Progenitor cell of endocrine pancreas (in vitro differentiated cells): ENCODE measurements at places on chromosomes 3 and 15.

- DNase-seq, result no peak
Measured at GRCh38 chr3:29731050-29731449, 450.2 kb downstream of the RBMS3 start.

GRCh38 chr3:150177673-150178381 is 207.1 kb upstream of the PFN2 start:
- no peak for DNase-seq

DNA sequence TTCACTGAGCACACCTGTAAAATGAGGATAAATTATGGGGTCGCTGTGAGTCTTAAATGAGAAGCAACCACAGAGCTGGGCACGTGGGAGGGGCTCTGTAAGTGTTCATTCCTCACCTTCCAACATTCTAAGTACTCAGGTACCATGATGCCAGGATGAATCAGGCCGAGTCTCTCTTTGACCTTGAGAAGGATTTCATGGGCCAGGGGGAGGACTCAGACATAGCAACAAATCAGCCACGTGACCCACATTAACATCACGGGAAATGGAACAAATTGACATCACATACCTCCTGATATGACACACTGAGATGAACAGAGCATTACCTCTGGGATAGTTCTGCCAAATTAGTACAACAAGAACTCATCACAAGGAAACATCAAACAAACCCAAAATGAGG is 35.2 kb upstream of the USP3 start:
- no peak for DNase-seq

DNA sequence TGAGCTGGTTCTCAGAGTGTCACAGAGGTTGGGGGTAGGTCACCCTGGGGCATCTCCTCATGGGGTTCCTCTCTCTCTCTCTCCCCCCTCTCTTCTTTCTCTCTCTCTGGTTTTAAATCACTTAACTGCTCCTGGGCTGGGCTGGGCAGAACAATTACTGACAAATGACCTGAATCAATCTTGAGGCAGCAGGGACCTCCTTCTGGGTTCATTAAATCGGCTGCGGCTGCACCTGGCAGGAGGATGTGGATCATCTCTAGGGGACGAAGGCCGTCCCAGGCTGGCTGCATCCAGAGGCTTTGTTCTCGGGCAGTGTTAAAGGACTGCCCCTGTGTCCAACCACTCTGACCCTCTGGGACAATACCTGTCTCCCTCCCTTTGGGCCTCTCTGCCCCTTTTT is 143.1 kb downstream of the TLE3 start:
- DNase-seq, result no peak
